GM13977 (cell line): ENCODE measurements at places on chromosomes 4 and X.

DNA sequence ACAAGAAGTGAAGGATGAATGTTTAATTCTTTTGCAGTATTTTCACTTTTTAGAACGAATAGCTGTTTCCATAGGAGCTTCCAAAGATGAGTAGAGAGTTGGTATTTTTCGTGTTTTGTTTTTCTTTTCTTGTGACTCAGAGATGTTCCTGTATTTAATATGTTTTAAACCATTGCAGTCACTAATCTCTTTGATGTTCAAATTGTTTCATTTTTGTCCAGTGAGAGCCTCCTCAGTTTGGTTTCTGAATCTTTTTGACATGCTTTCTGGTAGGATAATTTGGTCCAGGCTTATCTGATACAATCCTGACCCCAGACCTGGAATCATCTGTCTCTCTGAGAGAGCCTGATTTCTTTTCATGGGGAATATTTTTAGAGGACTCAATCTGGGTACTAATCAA lies 41.6 kb downstream of the BEX3 start:
- no peak for DNase-seq

DNA sequence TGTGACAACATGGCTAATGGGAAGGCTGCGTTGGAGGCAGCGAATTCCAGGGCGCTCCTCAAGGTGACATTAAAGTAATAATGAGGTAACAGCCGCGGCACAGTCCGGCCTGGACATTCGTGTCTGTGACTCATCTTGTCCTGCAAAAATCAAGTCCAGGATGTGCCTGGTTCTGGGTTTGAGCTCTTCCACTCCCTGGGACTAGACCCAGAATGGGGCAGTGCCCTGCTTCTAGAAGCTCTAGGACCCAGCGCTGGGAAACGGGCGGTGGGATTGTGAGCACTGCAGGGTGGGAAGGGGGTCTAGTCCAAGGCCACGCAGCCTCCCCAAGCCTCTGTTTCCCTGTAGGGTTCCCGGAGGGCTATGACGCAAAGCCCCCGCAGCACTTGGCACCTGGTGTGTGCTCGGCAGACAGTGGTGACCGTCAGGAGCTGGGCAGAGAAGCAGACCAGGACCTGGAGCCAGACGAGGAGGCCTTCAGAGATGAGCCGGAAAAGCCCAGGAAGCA lies 34.9 kb downstream of the HMX1 start:
- no peak for DNase-seq

GRCh38 chr4:184165291-184165690 lies 52.4 kb downstream of the ENPP6 start:
- DNase-seq, result no peak

GRCh38 chrX:150907474-150907873 lies 9.0 kb upstream of the CD99L2 start:
- DNase-seq, result no peak
